ENCODE measurements at places on chromosomes 3 and 15.

DNA sequence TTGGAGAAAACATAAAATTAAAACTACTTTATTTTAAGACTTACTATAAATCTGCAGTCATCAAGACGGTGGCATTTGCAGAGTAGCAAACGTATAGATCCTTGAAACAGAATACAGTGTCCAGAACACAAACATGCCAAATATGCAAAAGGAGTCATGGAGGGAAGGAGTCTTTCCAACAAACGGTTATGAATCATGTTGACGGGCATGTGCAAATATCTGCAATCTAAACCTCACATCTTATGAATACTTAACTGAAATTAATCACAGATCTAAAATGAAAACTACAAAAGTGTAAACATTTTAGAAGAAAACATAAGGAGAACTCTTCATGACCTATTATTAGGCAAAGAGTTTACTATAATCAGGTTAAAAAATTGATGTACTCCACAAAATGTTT is 69.4 kb downstream of the TFRC start:
- no peak for DNase-seq

DNA sequence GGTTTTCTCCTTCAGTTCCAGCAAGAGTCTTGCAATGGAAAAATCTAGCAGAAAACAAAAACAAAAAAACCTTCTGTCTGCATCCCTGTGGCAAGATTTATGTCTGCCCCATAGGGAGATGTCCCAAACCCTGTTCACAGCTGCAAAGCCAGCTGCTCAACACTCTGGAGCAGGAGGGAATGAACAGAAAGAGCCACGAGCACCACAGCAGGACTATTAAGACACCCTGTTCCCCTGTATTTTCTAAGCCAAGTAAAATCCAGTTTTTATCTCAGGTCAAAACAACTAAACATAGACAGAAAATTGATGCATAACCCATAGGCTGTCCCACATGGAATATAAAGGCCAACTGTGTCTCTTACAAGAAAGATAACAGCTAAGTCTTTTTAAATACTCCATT is 357.9 kb downstream of the LSAMP start:
- DNase-seq = no peak

- DNase-seq = no peak
These were observed 446.7 kb downstream of the C3orf38 start for GRCh38 chr3:88596451-88596850.

- DNase-seq = no peak
These were observed 20.9 kb upstream of the LMCD1 start for GRCh38 chr3:8480699-8481098.

DNA sequence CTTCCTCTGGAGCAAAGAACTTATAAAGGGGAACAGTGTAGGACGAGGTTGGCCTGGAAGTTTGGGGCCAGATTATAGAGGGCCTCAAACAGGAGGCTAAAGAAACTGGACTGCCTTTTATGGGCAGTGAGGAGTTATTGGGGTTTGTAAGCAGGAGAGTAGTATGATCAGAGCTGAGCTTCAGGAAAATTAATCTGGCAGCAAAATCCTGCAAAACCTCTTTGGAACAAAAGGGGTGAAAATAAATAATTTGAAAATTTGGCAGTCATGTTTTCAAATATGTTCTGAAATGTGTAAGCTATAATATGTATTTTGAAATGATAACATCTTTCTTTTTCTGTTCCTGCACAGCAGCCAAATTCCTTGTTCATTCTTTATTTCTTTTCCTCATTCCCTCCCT is 164.9 kb downstream of the THSD4 start:
- no peak for DNase-seq

DNA sequence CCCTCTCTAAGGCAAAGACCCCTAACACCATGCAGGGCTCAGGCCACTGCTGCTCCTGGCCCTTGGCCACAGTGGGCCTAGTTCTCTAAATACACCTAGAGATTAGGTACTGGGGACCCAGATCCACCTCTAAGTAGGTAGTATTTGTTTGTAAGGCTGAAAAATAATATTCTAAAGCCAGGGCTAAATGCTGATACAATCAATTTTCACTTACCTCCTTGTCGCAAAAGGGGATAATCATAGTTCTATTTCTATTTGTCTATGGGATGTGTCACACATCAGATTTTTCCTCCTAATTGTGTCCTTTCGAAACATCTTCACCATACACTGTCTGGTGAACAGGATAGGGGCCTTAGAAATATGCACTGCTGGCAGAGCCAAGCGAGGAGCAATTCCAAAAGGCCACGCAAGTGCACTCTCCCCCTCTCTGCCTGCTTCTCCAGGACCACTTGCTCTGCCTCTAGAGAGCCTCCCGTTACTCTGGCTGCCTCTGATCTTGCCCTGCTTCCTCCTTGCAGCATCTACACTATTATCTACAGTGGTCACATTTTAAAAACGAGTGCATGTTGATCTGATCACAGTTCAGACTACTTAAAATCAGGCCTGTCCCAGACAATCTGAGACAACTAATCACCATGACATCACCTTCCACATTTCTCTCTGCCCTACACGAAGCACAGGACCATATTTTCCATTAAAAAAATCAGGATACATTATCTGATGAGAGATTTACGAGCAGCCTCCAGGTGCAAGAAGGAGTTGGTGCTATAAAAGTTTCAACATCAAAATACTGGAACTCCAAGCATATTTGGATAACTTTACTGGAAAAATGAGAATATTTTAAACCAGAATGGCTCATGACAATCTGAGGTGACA is 115.4 kb downstream of the MYLK start:
- no peak for DNase-seq

- no peak for DNase-seq
These were observed 92.4 kb upstream of the HES1 start for GRCh38 chr3:194043516-194043915.

DNA sequence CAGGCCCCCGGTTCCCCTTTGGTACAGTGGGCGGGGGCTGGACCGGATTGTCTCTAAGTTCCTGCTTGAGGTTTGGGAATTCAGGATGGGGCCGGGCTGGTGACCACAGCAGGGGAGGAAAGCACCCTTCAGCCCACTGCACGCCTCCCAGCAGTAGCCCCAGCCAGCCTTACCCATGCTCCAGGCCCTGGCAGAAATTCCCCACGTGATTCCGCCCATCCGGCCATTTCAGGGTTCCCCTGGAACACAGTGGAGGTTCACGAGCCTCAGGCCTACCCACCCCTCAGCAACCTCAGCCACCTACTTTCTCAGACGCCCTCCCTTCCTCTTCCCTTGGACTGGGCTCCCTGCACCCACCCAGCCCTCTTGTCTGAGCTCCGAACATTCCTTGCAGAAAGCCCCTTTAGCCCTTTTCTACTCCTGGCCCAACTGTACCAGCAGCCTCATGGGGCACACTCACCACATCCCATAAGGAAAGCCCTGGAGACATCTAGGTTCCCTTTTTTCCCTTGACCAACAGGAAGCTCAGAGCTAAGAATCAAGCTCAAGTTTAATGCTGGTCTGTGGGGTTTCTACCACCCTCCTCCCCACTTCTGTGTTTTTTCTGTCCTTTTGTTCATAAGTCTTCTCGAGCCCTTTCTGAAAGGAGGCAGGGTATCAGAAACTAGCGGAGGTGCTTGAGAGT is 11.5 kb downstream of the ALS2CL start:
- no peak for DNase-seq

DNA sequence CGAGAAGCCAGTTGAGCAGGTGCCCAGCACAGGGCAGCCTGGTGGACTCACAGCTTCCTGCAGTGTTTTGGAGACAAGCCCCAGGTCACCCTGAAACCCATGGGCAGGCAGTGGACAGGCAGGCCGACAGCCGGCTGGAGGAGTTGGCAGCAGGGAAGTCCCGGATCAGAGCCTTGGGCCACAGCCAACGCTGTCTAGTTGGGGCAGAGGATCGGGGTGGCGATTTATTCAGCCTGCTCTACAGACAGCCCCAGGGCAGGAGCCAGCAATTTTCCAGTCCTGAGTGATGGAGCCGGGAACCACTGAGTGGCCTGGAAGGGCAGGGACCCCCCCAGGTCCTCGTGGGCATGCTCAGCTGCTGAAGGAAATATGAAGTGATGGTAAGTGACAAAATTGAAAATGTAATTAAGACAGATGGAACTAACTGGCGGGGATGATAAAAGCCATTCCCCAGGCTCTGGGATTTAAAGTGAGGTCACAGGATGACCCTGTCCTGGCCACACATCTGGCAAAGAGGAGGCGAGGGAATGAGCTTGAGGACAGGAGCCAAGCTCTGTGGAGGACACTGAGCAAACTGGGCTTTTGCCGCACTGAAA is 34.4 kb upstream of the TBC1D21 start:
- no peak for DNase-seq

DNA sequence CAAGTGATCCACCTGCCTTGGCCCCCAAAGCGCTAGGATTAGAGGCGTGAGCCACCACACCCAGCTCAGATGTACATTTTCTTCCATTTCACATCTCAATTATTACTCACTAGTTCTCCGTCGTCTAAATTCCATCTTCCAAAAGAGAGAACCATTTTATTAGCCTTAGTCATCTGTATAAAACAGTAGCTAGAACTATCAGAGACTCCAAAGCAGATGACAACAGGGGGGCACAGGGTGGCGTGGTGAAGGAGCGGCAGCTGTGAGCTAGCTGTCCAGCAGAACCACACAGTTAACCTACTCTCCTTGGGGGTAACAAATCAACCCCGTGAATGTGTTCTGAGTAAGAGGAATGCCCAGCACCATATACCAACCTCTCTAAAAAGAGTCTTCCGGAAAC is 7.1 kb downstream of the SLC25A20 start:
- no peak for DNase-seq

DNA sequence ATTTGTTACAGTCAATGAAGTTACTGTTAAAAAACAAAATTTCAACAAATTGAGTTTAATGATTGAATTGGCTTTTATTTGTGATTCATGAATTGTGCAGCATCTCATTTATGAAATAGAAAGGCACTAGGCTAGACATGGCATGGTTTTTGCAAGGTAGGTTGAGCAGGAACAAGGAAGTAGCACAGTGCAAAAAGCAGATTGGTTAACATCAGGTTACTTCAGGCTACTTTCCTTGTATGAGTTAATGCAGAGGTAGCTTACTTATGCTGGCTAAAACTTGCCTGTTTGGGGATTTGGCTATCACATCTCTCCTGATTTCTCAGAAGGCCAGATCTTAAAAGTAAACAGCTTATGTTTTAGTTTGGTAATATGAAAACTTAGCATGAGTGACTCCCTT is 23.0 kb upstream of the SV2B start:
- DNase-seq = no peak

DNA sequence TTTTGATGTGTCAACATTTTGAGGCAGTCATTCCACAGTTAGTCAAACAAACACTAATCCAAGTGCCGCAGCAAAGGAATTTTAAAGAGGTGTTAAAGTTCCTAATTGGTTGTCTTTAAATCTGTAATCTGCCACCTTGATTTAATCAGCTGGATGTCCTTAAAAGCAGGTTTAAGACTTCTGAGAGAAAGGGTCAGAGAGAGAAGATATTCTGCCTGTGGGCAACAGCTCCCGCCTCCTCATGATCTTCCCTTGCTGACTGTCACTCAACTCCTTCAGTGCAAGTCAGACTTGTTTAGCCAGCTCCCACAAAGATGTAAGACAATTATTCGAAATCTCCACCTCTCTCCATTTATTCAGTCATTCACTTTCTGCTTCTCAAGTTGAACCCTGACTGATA is 92.6 kb upstream of the MYRIP start:
- DNase-seq = no peak

DNA sequence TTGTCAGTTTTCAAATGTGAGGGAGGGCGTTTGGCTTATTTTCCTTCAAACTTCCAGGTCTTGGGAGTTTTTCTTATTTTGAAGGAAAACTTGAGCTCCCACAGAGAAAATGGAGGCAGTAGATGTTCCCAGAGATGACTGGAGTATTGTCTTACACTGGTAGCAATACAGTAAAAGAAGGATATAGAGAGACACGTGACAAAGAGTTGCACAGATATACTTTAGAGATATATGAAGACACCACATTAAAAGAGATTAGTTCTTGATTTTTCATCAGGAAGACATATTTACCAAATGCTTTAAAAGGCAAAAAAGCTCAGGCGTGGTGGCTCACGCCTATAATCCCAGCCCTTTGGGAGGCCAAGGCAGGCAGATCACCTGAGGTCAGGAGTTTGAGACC is 490.9 kb downstream of the FOXP1 start:
- no peak for DNase-seq

- DNase-seq = no peak
These were observed 119.0 kb downstream of the SUCNR1 start for GRCh38 chr3:151992326-151993041.

DNA sequence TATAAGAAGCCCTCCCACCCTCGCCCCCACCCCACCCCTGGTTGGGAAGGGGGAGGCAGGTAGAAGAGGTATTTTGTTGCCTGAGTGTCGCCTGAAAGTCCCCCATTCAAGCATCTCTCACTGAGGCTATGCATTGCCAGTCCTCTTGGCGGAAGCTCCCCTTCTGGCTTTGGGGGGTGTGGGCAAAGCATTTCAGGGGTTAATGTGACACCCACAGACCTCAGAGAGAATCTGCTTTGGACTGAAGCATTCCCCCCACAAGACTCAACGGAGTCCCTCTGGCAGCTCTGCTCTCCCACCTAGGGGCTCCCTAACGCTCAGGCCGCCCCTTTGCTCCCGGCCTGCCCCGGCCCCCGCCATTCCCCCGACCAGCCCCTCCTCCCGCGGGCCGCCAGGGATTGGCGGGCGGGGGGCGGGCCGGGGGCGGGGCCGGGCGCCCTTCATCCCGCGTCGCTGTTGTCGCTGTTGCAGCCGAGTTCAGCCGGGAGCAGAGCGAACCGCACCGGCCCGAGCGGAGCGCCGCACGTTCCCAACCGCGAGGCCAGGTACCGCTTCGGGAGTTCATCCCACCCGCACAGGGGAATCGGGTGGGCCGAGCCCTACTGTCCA is at the start of gene SLC38A3:
Gene SLC38A3 (plus strand): TSS at position 468 of the 609 bp plus-strand sequence. CDS start 8,929 bp downstream, outside the sequence.
- no peak for DNase-seq

DNA sequence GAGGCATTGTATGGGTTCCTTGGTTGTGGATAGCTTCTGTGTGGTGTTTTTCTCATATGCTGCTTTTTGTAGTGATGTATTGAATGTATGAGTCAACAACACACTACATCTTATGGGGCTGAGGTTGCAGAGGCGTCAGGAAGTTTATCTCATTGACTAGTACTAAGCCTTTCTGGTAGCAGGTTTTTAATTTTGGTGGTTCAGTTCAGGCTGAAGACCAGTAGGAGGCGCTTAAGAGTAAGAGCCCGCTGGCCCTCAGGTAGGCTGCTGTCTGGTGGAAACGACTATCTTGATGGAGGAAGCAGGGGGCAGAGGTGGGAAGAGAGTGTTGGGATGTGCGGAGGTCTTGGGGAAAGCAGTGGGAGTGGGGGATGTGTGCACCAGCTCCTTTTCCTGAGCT is 62.4 kb downstream of the RTP4 start:
- DNase-seq = no peak

DNA sequence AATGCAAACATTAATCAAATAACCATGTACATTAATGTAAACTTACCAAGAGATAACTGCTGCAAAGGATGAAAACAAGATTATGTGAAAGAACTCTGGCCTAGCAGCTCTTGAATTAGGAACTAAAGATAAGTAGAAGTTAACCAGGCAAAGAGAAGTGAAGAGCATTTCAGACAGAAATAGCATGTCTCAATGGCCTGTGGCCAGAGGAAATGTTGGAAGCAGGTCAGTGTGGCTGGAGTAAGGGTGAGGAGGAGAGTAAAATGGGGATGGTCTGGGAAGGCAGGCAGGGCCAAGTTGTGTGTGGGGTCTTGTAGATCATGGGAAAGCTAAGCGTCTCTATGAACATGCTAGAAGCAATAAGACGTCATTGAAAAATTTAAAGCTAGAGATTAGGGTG is 192.4 kb downstream of the CADPS start:
- DNase-seq = no peak

All from T-helper 9 cell (primary cell).